ENCODE measurements at places on chromosomes 3 and 15.

DNA sequence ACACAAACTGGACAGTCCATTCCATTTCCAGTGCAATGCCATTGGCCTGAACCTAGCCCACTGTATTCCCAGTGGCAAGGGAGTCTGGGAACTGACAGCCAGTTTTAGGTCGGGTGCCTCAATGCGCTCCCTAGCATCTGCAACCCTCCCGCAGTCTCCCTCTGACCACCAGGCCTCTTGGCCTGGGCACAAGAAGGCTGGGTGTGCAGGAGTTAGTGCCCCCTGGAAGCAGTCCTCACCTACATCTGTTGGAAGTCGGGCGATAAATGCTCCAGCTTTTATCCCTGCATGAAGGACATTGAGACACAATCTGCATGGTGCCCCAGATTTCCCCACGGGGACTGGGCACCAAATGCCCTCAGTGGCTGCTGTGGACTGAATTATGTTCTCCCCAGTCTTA lies 12.7 kb downstream of the C3orf22 start:
- no peak for DNase-seq

DNA sequence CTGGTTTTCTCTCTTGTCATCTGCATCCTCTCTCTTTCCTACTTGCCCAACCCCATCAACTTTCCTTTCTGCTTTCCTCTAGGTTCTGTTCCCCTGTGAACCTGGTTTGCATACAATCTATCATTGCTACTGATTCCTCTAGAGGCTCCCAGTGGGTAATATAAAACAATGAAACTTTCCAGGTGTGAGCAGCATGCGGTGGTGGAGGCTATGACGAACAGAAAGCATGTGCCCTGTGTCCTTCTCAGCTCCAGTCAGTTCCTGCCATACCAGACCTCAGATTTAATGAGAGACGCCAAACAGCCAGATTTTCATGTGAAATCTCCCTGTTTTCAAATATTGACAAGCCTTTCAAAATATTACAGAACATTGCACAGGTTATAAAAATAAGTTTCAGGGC lies 3.5 kb upstream of the ACAP2 start:
- DNase-seq = no peak

GRCh38 chr3:29949131-29949530 lies 657.3 kb upstream of the TGFBR2 start:
- no peak for DNase-seq

DNA sequence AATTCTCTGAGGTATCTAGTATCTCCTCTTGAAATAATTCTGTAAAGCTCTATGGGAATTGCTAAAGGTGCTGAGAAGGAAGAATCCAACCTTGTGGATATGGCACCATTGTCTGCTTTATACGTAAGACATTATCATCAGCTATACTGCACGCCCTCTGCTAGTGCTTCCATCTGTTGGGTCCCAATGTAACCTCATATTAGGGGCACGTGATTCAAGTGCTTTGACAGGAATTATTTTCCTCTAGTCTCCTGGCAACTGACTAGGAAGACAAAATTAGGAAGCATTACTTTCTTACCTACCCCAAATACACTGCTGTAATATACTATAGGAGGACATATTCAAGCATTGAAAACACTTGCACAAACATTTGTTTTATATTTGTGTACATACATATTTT lies 24.0 kb downstream of the COPS2 start:
- no peak for DNase-seq

- no peak for DNase-seq
These were observed 23.6 kb downstream of the NR2F2 start for GRCh38 chr15:96353930-96354730.

- no peak for DNase-seq
These were observed 11.1 kb downstream of the TMEM62 start for GRCh38 chr15:43144512-43144911.
